ENCODE measurements at places on chromosomes 2 and 18. TPM values are rescaled to one million over a fixed set of nuclear protein-coding genes. Genes with fewer than 3 reads are reported as not detected.
A peak's percentile ranks its signal among the peaks of the same experiment; 100 is the strongest.

Gene TMEM247
- not detected for total RNA-seq

Gene ERMN
- 0.37 TPM for total RNA-seq

DNA sequence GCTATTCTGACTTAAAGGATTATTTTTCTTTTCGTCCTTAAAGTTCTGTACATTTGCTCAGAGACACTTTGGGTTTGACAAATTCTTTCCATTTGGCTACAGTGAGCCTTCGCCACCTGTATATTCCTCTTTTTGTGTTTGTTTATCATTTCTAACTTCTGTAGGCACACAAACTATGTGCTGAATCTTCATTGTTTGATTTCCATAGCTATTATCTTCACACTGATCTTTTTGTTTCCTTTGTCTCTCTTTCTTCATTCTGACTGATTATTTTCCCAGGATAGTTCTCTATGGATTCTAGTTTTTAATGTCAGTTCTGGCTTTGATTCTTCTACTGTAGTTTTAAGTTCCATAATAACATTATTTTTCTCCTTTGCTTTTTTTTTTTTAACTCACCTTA is 350.2 kb downstream of the ZNF521 start:
- no peak overlapping the region for H3K27ac ChIP-seq
- H3K4me3 ChIP-seq = no peak overlapping the region
- DNase-seq = no peak
- no peaks in the 10 kb centered on the region for H3K4me1 ChIP-seq
- H3K36me3 ChIP-seq = no peaks in the 10 kb centered on the region

Gene DYNAP
- total RNA-seq = not detected

- no peaks in the 10 kb centered on the region for H3K27me3 ChIP-seq
- no peak overlapping the region for H3K4me3 ChIP-seq
- no peak overlapping the region for H3K27ac ChIP-seq
- DNase-seq = no peak
- H3K4me1 ChIP-seq = no peaks in the 10 kb centered on the region
These were observed 41.9 kb upstream of the SCN9A start for GRCh38 chr2:166417669-166418068.

- H3K27me3 ChIP-seq = no peaks in the 10 kb centered on the region
- H3K36me3 ChIP-seq = no peaks in the 10 kb centered on the region
- no peak overlapping the region for H3K4me3 ChIP-seq
- no peak overlapping the region for H3K27ac ChIP-seq
- H3K4me1 ChIP-seq = peaks cover 3% of the 10 kb centered on the region
- DNase-seq = no peak
These were observed 183.4 kb upstream of the FN1 start for GRCh38 chr2:215619022-215619958.

DNA sequence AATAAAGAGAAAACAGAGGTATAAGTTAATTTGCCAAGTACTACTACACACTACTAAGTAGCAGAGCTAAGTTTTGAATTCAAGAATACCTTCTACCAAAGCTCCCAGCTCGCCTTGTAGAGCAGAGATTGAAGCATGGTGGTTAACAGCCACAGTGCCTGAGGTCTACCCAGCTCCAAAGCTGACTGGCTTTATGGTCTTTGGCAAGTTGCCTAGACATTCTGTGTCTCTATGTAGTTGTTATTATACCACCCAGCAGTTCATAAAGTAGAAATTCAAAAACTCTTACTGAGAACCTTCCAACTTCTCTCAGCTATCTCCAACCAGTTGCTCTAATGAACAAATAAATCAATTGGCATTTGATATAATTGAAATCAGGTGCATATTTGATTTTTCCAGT is 87.8 kb downstream of the PDE11A start:
- no peak overlapping the region for H3K27ac ChIP-seq
- no peak overlapping the region for H3K4me3 ChIP-seq
- DNase-seq = peak; percentile 5

- H3K27me3 ChIP-seq = no peaks in the 10 kb centered on the region
- H3K27ac ChIP-seq = no peak overlapping the region
- no peaks in the 10 kb centered on the region for H3K36me3 ChIP-seq
- H3K4me1 ChIP-seq = peaks cover 27% of the 10 kb centered on the region
- no peak for DNase-seq
These were observed 80.8 kb downstream of the EHD3 start for GRCh38 chr2:31314761-31315160.

Gene PTMA
- total RNA-seq = 980 TPM

DNA sequence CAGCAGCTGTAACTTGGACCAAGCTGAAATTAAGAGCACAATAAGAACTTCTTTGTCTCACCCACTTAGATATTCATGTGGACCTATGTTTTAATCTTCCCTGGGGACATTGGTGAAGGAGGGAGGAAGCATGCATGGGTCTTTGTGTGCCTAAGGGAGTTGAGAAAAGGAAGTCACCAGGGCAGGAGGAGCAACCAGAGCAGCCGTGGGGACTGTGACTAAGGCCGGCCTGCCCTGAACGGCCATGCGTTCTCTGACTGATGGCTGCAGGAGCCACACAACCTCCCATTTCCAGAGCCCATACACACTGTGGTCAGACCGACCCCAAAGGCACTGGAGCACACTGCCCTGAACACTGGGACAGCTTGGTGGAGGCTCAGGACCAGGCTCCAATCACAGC is 43.7 kb upstream of the SLC35G4 start:
- H3K27me3 ChIP-seq = no peaks in the 10 kb centered on the region
- no peak overlapping the region for H3K4me3 ChIP-seq
- no peak for DNase-seq
- H3K36me3 ChIP-seq = no peaks in the 10 kb centered on the region
- H3K4me1 ChIP-seq = no peaks in the 10 kb centered on the region

GRCh38 chr2:3643371-3644245 is 14.4 kb upstream of the ALLC start:
- H3K27ac ChIP-seq = no peak overlapping the region
- no peaks in the 10 kb centered on the region for H3K4me1 ChIP-seq
- no peaks in the 10 kb centered on the region for H3K36me3 ChIP-seq
- H3K27me3 ChIP-seq = no peaks in the 10 kb centered on the region

- H3K4me1 ChIP-seq = peaks cover 24% of the 10 kb centered on the region
- no peak for DNase-seq
- H3K27me3 ChIP-seq = no peaks in the 10 kb centered on the region
- no peak overlapping the region for H3K4me3 ChIP-seq
- H3K27ac ChIP-seq = no peak overlapping the region
These were observed 64.2 kb downstream of the BCL11A start for GRCh38 chr2:60489289-60489688.

DNA sequence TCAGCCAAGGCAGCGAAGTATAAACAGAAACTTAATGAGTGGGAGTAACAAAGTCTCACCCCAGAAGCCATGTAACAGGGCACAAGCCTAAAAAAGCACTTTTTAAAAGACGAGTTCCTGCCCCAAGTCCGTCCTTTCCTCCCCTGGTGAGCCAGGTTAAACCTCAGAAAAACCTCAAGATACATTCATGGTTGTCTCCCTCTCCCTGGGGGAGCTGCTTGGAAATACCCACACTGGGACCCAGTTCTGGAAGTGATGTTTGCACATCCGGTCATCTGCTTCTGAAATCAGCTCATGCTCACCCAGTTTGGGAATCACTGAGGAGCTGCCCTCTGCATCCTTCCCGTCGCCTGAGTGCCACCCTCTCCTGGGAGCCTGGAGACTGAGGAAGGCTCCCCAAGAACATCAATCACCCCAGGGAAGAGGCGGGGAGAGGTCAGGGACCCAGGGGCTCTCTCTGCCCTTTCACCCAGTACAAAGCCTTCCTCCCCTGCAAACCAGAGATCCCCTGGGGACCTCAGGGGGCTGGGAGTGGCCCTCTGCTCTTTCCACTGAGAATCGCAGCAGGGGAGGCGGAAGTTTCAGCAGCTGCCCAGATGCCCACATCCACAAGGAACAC is 150.6 kb upstream of the AGAP1 start:
- no peak overlapping the region for H3K27ac ChIP-seq
- DNase-seq = no peak
- no peak overlapping the region for H3K4me3 ChIP-seq

- no peak for DNase-seq
- H3K27me3 ChIP-seq = no peaks in the 10 kb centered on the region
- H3K4me1 ChIP-seq = no peaks in the 10 kb centered on the region
- no peak overlapping the region for H3K27ac ChIP-seq
- no peak overlapping the region for H3K4me3 ChIP-seq
- no peaks in the 10 kb centered on the region for H3K36me3 ChIP-seq
These were observed 61.4 kb downstream of the DPP4 start for GRCh38 chr2:162012565-162013058.

Gene RNASEH1
- total RNA-seq = 16.1 TPM
